Panc1 (cell line): ENCODE measurements at places on chromosomes 4 and X. TPM values are rescaled to one million over a fixed set of nuclear protein-coding genes. Genes with fewer than 3 reads are reported as not detected.

- no peaks in the 10 kb centered on the region for H3K27me3 ChIP-seq
- DNase-seq, result no peak
- no peaks in the 10 kb centered on the region for H3K36me3 ChIP-seq
- H3K27ac ChIP-seq, result no peak overlapping the region
- no peaks in the 10 kb centered on the region for H3K4me1 ChIP-seq
These were observed 104.7 kb upstream of the TRIM2 start for GRCh38 chr4:153099391-153100140.

DNA sequence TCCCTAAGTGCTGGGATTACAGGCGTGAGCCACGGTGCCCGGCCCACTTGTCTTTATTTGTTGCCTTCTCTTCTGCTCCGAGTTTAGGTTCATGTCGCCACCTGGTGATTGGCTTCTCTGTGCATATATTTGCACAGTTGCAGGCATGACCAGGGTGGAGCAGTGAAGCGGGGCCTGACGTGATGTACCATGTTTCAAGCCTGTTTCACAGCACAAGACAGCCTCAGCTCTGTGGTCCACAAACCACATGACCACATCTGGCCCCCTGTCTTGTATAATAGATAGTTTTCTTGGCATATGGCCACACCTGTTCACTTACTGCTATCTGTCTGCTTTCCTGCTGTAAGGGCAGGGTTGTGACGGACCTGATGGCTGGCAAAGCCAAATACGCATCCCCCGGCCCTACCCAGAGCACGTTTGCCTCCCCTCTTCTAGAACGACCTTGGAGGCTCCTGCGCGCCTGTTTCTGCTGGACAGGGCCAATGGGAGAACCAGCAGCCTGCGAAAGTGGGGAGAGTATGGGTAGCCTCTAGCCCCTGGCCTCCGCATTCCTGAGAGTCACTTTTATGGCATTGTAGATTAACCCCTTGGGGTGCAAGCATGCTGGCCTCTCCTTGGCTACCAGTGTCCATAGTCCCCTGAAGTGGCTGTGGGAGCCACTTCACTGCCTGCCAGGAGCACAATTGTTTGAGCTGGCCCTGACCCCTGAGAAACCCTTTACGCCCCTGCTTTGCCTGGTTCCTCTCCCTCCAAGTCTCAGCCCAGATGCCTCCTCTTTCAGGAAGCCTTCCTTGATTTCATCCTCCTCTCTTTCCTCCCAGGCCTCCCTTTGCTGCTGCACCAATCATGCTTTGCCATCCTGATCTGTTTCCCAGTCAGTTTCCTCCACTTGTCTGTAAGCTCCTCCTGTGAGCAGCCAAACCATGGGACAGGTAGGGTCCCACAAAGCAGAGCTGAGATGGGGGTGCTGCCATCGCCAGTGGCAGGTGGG, 6.0 kb upstream of the SH3TC1 start:
- no peak overlapping the region for H3K4me3 ChIP-seq
- H3K36me3 ChIP-seq, result no peaks in the 10 kb centered on the region
- H3K27me3 ChIP-seq, result no peaks in the 10 kb centered on the region
- no peak overlapping the region for H3K27ac ChIP-seq
- no peaks in the 10 kb centered on the region; the same call in 1 of the 2 replicates for H3K4me1 ChIP-seq
- DNase-seq, result peak; percentile 12

GRCh38 chr4:64130907-64131306, 278.3 kb downstream of the TECRL start:
- no peaks in the 10 kb centered on the region for H3K4me1 ChIP-seq
- H3K36me3 ChIP-seq, result no peaks in the 10 kb centered on the region
- no peak for DNase-seq
- H3K4me3 ChIP-seq, result no peak overlapping the region

PAK3 gene
- total RNA-seq, result 0.15 TPM

GRCh38 chr4:26136615-26137014, 184.2 kb upstream of the RBPJ start:
- no peak for DNase-seq
- no peaks in the 10 kb centered on the region for H3K4me1 ChIP-seq
- no peaks in the 10 kb centered on the region for H3K36me3 ChIP-seq
- no peaks in the 10 kb centered on the region for H3K27me3 ChIP-seq

MAGEB10 gene
- total RNA-seq, result not detected

BTK gene
- total RNA-seq, result not detected

DNA sequence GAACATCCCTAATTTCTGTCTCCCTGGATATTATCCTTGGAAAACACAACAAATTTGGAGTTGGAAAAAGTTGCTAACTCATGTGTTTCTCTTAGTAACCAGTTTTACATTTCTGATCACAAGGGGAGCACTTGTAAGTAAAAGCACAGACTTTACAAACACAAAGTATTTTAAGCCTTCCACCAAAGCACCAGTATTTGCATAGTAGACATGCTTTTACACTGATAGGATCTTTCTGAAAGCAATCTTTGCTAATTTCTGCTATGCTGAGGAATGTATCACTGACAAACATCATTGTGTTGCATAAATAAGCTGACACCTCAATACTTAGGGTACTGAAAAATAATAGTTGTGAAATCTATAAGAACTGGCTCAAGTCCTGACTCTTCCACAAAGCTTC, 100.6 kb downstream of the MID1 start:
- DNase-seq, result no peak
- H3K27ac ChIP-seq, result no peak overlapping the region
- H3K4me1 ChIP-seq, result no peaks in the 10 kb centered on the region
- no peak overlapping the region for H3K4me3 ChIP-seq
- H3K27me3 ChIP-seq, result no peaks in the 10 kb centered on the region
- no peaks in the 10 kb centered on the region for H3K36me3 ChIP-seq

TCEAL5 gene
- total RNA-seq, result not detected

ZCCHC18 gene
- 0.62 TPM for total RNA-seq

- H3K36me3 ChIP-seq, result no peaks in the 10 kb centered on the region
- H3K27me3 ChIP-seq, result no peaks in the 10 kb centered on the region
- no peak overlapping the region for H3K27ac ChIP-seq
- H3K4me1 ChIP-seq, result no peaks in the 10 kb centered on the region
- no peak overlapping the region for H3K4me3 ChIP-seq
- no peak for DNase-seq
These were observed 37.2 kb upstream of the PAPSS1 start for GRCh38 chr4:107757283-107757682.

DNA sequence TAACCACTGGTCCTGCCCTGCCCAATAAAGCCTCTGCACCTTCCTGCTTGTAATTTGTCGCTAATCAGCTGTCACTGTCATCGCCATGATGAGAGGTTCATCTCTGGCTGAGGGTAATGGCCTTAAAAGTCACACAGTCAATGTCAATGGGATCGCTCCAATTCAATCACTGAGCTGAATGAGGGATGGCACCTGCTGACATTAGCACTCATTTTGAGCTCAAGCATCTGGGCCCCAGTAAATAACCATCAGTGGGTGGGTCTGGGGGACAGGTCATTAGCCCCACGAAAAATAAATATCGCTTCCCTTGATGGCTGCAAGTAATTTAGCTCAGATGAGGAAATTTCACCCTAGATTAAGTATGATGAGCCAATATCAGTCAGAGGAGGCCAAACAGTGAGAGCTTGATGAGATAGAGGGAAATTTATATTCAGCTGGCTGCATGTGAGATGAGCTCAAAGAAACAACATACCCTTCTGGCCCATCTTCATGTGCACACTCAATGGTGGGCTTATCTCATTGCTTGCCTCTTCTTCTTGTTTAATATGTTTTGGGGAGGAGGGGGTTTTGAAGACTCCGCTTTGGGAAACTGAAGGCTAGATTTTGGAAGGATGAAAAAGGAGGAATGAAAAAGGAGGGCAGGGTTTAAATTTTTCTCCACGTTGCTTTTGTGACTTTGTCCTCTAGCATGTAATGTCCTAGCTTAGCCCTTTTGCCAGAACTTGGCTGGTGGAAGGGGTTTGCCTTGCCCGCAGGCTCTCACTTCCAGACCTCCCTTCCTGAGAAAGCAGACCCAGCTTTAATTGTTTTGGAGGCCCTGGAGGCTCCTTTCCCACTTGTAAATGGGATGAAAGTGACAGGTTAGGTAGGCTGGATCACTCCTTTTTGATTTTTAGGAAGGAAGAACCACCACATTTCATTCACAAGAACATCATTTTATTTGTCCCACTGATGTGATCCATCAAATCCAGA, 84.8 kb upstream of the PAQR3 start:
- H3K4me3 ChIP-seq, result no peak overlapping the region
- no peak for DNase-seq
- H3K27me3 ChIP-seq, result no peaks in the 10 kb centered on the region
- no peak overlapping the region for H3K27ac ChIP-seq
- no peaks in the 10 kb centered on the region for H3K4me1 ChIP-seq
- H3K36me3 ChIP-seq, result no peaks in the 10 kb centered on the region

GRCh38 chr4:94523033-94523580, 71.4 kb downstream of the PDLIM5 start:
- no peak for DNase-seq
- H3K4me3 ChIP-seq, result no peak overlapping the region
- H3K27ac ChIP-seq, result no peak overlapping the region
- no peaks in the 10 kb centered on the region for H3K36me3 ChIP-seq
- H3K4me1 ChIP-seq, result no peaks in the 10 kb centered on the region

DNA sequence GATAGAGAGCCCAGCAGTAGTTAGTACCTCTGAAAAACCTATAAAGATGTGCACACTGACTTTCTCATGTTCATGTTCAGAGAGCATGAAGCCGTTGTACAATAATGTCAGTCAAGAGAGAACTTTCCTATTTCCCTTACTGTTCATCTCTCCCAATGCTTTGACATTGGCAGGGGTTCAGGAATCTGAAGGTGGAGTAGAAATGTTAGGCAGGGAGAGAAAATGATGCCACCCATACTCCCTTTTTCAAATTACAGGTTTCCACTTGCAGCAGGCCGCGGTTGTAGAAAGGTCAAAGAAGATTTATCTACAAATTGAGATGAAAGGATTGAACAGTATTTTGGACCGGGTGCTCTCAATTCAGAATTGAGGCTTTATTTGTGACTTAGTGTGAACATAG, 84.3 kb downstream of the DCAF8L2 start:
- no peaks in the 10 kb centered on the region for H3K4me1 ChIP-seq
- H3K36me3 ChIP-seq, result no peaks in the 10 kb centered on the region
- no peak for DNase-seq
- no peak overlapping the region for H3K27ac ChIP-seq

DNA sequence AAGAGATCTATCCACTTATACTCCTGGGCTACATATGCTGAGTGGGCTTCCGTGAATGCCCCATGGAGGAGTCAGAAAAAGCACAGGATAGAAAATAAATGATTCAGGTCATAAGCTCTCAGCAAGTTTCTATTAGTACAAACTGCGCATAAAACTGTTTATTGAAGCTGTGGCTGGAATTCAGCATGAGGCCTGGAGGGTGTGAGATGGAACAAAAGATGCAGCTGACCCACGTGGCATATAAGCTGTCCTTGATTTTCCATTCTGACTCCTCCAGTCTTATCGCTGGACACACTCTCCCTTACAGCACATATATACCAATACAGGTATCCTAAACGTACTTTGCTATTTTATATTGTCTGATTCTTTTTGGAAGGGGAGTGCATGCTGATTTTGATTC, 17.9 kb downstream of the GRXCR1 start:
- no peak for DNase-seq
- no peaks in the 10 kb centered on the region for H3K36me3 ChIP-seq
- no peak overlapping the region for H3K27ac ChIP-seq
- no peaks in the 10 kb centered on the region for H3K4me1 ChIP-seq

DNA sequence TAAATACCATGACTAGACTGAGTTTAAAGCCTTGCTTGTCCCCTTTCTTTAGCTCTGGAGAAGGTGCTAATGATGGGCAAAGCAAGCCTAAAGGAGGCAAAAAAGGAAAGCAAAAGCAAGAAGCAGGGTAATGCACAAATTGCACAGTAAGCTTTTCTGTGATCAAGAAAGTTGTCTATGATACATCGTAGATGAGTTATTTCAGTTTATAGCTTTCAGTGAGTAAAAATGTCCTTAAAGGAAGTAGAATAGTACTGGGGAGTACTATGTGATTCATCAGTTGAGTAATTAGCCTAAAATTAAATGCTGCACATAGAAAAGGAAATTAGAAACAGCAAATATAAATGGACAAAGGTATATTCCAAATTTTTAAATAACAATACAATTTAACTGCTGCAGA, 50.2 kb upstream of the PDE5A start:
- no peak overlapping the region for H3K4me3 ChIP-seq
- no peak for DNase-seq
- no peaks in the 10 kb centered on the region for H3K36me3 ChIP-seq
- peaks cover 27% of the 10 kb centered on the region for H3K4me1 ChIP-seq

DNA sequence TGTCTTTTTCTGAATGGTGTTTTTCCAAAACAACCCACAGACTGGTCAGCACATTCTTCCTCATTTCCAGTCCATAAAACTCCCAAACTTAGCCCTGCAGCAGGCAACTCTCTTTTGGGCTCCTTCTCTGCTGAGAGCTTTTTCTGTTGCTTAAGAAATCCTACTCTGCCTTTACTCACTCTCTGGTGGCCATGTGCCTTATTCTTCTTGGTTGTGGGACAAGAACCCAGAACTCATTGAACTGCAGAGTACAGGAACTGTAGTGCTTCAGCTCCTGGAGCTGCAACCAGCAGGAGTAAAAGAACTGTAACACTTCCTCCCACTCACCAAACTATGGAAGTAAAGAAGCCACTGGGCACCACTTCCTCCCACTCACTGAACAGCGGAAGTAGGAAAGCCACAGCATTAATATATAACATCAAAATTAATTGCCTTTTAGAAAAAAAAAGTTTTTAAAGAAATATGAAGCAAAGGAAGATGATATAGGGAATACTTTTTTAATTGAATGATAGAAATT, 864.1 kb upstream of the PCDH10 start:
- no peak for DNase-seq
- no peaks in the 10 kb centered on the region for H3K4me1 ChIP-seq
- no peaks in the 10 kb centered on the region for H3K36me3 ChIP-seq
- H3K27me3 ChIP-seq, result no peaks in the 10 kb centered on the region
- no peak overlapping the region for H3K27ac ChIP-seq
- H3K4me3 ChIP-seq, result no peak overlapping the region

DNA sequence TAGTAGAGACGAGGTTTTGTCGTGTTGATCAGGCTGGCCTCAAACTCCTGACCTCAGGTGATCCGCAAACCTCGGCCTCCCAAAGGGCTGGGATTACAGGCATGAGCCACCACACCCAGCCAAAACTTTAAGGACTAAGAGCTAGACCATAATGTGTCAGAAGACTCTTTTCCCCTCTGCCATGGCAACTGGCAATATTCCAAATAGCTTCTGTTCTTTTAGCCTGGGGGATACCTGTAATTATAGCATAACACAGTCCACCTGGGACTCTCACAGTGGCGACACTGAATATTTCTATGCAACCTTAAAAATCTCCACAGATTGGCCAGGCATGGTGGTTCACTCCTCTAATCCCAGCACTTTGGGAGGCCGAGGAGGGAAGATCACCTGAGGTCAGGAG, 45.5 kb upstream of the RBM47 start:
- H3K27me3 ChIP-seq, result no peaks in the 10 kb centered on the region
- H3K4me1 ChIP-seq, result no peaks in the 10 kb centered on the region
- no peak for DNase-seq
- H3K4me3 ChIP-seq, result no peak overlapping the region

CPE gene
- total RNA-seq, result 0.92 TPM

TRIM61 gene
- not detected for total RNA-seq

GRCh38 chrX:100895365-100896075, 21.4 kb upstream of the NOX1 start:
- no peak for DNase-seq
- no peak overlapping the region for H3K4me3 ChIP-seq
- H3K27me3 ChIP-seq, result no peaks in the 10 kb centered on the region

EDA gene
- total RNA-seq, result 0.23 TPM
